ENCODE measurements at places on chromosomes 4 and X.

- no peak for DNase-seq
These were observed 107.0 kb downstream of the NDST3 start for GRCh38 chr4:118141240-118141639.

DNA sequence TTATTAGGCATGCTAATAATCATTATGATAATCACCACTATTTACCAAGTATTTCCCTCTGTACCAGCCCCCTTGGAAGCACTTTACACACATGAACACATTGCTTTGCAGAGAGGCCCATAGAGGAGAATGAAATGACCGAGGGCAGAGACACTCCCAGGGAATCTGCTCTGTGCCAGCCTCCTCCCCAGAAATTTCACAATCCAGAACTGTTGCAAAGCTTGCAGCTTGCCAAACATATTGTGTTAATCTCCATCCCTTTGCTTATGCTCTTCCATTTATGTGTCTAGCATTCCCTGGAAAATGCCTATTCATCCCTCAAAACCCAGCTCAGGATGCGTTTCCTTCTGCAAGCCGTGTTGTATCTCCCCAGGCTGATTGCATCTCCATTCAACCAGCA lies 37.8 kb downstream of the CYTL1 start:
- DNase-seq = no peak

GRCh38 chr4:123740236-123740635 lies 343.6 kb downstream of the SPRY1 start:
- DNase-seq = no peak

DNA sequence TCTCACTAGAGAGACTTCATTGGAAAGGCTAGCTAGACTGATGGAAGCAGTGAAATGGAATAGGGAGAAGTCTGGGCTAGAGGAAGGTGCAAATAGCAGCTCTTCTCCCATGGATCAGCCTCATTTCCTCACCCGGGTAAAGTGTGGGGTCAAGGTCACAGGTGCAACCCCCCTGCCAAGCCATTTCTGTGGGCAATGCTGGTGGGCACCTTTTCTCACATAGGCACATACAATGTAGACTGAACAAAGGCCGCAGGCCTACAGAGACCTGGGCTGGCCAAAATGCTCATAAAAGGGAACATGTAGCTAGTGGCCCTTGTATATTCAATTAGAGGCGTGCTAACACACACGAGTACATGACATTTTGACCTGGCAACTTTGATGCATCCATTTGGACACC lies 71.5 kb upstream of the EFNB1 start:
- DNase-seq = no peak

GRCh38 chrX:115400960-115401359 lies 111.4 kb downstream of the LUZP4 start:
- DNase-seq = no peak

DNA sequence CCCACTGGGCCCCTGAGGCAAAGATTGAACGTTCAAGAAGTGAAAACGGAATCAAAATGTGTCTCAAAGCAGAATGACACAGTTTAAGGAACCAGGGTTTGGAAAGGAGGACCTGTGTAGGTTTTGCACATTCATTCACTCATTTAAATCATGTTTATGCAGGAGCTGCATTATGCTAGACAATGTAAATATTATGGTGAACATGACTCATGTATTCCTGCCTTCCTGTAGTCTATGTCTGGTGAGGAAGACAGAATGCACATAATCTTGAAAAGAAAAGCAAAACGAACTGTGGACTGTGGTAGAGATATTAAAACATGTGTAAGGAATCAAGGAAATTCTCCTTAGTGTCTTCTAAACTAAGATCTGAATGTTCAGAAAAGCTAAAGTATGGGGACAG lies 311.8 kb upstream of the SMIM31 start:
- DNase-seq = no peak

- DNase-seq = peak; percentile 8
These were observed at the start of gene SMIM43 for GRCh38 chr4:121764702-121765367. SMIM43 (minus strand) TSS chr4:121765164; CDS start chr4:121765105, 59 bp downstream.
